H1 (cell line): ENCODE measurements at places on chromosomes 11 and 22. TPM values are rescaled to one million over a fixed set of nuclear protein-coding genes. Genes with fewer than 3 reads are reported as not detected.

Gene TRIM68
- total RNA-seq = 5.7 and 6.2 TPM in 2 replicates

Gene MRGPRX4
- not detected in 2 replicates for total RNA-seq

DNA sequence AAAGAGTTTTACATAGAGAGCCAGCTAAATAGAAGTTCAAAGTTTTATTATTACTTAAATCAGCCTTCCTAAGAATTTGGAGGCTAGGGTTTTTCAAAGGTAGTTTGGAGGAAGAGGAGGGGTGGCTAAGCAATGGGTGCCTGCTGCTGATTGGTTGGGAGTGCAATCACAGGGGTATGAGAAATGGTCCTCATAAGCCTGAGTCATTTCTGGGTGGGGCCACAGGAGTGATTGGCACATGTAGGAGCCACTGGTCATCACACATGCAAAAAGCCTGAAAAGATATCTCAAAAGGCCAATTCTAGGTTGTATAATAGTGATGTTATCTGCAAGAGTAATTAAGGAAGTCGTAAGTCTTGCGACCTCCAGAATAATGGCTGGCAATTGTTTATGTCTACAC, 12.9 kb downstream of the OR51L1 start:
- no peak overlapping the region for H3K4me3 ChIP-seq
- no peak overlapping the region for H3K27ac ChIP-seq
- no peaks in the 10 kb centered on the region for H3K4me1 ChIP-seq
- H3K36me3 ChIP-seq = no peaks in the 10 kb centered on the region
- DNase-seq = no peak

Gene LDHAL6A
- not detected in 2 replicates for total RNA-seq

Gene OR5A1
- total RNA-seq = not detected in 2 replicates
